Stimulated activated CD8-positive, alpha-beta memory T cell treated with anti-CD3 and anti-CD28 coated beads, Interleukin-15, amount 100 ng/mL, for 4 hours (primary cell): ENCODE measurements at places on chromosomes 16 and 17.
A peak's percentile ranks its signal among the peaks of the same experiment; 100 is the strongest.

DNA sequence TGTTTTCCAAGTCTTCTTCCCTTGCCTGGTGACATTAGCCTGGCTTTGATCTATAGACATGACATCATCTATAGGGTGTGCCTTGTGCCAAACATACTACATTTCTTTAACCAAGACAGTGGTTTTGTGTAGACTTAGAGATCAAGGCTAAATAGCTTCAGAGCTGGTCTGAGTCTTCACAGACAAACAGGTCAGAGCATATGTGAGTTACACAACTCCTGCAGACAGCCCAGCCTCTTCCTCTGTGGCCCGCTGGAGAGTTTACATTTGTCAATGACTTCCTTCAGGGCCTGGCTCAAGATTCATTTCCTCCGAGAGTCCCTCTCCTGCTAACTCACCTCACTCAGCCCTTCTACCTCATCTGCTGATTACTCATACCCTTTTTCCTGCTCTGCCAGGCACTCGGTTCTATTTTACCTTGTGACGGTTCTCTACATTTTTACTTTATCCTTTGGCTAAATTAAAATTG, 73.1 kb upstream of the TANC2 start:
- DNase-seq, result no peak

DNA sequence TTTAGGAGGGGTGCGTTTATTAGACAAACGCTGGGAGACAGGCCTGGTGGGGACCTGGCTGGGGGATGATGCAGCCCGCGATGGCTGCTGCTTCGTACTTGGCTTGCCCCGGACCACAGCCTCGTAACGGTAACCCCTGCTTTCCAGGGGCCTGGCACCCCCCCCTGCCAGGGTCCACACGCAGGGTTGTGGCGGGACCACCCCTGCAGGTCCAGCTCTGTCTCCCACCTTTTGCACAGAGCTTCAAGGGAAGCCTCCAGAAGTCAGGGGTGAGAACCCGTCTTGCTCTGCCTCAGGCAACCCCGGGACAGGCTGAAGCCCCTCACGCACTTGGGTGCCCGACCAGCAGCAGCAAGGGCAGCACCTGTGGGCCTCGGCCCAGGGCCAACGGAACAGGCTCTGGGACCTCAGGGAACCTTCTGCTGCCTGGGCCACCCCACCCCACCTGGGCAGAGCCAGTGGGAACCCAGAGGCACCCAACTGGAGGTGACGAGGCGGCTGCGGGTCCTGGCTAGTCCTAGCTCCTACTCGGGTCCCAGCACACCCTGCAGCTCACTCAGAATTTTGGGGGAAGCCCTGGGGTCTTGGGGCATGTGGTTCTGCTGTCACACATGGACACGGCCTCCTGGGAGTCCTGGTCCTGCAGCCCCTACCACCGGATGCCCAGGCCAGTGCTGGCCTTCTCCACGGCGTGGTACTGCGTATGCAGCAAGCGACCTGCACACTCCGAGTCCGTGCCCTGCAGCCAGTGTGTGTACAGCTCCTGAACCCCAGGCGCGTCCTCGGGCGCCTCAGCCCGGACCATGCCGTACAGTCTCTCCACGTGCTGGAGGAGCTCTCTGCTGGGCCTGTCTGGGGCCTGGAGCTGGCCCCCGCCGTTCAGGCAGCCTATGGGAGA, 3.1 kb downstream of the HAGHL start:
- DNase-seq, result no peak

GRCh38 chr17:36993227-36993626, 44.5 kb downstream of the AATF start:
- no peak for DNase-seq

DNA sequence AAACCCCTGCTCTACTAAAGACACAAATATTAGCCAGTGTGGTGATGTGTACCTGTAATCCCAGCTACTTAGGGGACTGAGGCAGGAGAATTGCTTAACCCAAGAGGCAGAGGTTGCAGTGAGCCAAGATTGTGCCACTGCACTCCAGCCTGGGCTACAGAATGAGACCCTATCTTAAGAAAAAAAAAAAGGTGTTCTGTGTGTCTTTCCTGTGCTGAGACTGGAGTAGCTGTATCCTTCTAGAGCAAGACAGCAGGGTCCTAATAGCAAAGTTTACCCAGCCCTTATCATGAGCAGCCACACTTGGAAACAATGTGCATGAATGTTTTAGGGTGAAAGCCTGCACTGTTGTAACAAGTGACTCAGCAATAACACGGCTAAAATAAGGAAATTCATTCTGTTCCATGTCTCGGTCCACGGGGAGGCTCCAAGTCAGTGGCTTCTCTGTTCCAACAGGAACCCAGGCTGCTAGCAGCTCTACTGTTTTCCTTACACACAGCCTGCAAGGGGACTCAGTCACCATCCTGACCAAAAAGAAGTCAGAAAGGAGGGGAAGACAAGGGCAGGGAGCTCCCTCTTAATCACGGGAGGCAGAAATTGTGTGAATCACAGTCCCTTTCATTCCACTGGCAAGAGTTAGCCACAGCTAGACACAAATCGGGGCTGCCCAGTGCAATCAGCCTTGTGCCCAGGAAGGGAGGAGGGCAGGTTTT, 7.1 kb upstream of the SLC5A11 start:
- DNase-seq, result no peak

- no peak for DNase-seq
Observed at GRCh38 chr17:72775919-72776318, 316.6 kb downstream of the SLC39A11 start.

GRCh38 chr17:35866341-35866950, 2.2 kb downstream of the HEATR9 start:
- DNase-seq, result no peak

DNA sequence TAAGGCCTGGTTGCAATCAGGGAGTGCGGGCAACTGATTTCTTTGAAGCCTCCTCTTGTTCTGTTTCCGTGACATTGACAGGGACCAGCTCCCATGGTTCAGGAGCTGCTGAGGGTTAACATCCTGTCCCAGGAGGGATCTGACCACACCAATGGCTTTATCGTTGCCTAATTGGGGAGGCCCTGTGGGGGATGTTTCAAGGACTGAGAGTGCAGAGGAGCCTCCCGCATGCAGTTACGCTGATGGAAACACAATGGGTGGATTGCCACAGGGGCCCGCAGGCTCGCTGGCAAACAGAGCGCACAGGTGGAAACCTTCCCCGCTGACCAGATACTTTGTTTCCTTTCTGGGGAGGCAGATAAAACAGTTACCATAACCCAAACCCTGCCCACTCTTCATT, 23.8 kb upstream of the ABCC1 start:
- DNase-seq, result no peak

DNA sequence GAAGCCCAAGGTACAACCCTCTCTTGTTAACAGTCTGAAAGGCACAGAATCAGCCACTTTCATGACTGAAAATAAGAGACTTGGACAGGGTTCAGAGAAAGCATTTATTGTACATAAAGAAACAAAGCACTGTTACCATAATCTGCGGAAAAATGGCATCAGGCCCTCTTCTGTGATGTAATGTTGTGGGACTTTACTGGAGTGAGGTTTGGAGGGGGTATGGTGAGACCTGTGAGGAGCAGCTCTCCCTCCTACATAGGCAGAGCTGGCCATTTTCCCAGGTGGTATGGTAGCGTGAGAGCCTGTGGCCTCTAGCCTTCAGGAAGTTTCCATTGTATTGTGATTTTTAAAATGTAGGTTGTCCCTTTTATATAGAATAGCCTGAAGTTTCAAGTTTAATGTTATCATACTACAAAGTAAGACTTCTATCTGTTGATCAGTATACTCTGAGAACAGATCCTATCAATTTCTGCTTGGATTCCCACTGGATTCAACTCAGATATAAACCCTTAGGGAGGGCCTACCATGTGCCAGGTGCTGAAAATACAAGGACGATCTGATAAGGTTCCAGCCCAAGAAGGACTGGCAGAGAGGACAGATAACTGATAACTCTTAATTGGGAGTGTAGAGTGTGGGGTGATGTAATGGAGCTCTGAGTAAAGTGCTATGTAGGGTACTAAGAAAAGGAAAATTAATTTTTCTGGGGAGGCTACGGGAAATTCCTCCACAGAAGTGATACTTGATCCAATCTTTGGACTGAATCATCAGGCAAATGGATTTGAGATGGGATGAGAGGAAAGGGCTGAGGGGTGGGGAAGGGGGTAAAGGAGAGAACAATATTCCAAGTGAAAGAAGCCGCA, 4.1 kb upstream of the YPEL2 start:
- no peak for DNase-seq

- DNase-seq, result no peak
Observed at GRCh38 chr16:24953306-24953705, 61.9 kb downstream of the ARHGAP17 start.

GRCh38 chr17:81715872-81716673, 4.0 kb downstream of the SLC25A10 start:
- DNase-seq, result no peak

DNA sequence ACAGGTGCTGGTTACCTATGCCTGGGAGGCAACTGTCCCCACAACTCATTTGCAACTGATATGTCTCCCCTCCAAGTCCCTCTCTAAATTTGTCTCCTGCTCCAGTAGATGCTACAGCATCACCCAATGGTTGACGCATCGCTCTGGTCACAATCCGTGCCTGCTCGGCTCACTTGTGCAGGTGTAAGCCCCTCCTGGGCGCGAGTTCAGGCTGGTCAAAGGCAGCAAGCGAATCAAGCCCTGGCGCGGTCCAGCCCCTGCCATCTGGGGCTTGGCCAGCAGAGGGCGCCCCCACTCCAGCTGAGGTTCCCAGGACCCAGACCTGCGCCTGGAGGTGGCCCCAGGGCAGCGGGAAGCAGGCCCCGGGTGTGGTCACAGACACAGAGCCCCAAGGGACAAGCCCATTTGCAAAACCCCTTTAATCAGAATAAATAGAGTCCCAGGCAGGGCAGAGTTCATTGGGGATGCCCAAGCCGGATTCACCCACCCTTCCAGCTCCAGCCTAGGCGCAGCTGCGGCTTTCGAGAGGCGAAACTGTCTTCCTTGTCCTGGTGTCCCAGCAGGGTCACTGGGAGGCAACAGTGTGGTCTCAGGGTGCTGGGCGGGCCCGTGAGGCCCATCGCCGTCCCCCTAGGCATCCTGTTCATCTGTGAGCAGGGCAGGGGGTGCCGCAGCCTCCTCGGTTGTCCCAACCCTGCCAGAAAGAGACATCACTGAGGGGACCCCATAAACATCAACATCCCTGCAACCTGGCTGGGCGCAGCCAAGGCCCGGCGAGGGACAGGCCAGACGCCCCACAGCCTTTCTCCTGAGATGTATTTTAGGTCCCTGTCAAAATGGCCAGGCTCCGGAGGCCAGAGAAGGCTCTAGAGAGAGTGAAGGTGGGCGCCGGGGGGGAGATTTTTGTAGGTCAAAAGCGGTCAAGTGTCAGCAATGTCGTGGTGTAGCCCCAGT, 15.8 kb downstream of the TMC6 start:
- DNase-seq, result no peak

DNA sequence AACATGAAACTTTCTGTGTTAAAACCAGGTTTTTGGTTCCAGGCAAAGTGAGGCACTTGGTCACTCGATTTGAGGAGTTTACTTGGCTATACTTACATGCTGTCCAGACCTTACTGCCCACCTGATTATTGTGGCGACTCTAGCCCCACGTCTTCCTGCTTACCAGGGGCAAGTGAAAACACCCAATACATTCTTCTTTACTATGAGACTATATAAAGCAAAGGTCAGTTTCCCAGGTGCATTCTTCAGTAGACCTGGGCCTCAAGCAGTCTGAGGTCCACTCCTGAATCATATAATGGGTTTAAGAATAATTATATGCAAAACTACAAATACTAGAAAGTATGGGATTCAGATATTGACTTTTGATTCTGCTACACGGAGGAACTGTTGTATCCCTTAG, 86.2 kb downstream of the EFCAB5 start:
- DNase-seq, result no peak

DNA sequence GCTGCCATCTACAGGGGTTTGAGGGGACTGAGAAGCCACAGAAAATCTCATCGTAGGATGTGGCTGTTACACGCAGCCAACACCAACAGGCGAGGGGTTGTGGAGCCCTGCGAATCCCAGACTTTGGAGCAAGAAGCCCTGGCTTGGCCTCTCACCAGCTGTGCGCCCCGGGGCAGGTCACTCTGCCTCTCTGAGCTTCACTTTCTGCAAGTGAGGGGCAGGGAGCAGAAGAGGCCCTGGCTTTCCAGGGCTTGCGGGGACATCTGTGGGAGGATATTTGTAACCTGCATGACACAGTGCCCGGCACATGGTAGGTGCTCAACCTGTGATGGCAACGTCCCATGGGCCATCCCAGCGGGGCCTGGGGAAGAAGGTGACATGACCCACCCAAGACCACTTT, 32.9 kb upstream of the CIBAR2 start:
- DNase-seq, result no peak

- no peak for DNase-seq
Observed at GRCh38 chr17:6334386-6334785, 100.5 kb downstream of the AIPL1 start.

DNA sequence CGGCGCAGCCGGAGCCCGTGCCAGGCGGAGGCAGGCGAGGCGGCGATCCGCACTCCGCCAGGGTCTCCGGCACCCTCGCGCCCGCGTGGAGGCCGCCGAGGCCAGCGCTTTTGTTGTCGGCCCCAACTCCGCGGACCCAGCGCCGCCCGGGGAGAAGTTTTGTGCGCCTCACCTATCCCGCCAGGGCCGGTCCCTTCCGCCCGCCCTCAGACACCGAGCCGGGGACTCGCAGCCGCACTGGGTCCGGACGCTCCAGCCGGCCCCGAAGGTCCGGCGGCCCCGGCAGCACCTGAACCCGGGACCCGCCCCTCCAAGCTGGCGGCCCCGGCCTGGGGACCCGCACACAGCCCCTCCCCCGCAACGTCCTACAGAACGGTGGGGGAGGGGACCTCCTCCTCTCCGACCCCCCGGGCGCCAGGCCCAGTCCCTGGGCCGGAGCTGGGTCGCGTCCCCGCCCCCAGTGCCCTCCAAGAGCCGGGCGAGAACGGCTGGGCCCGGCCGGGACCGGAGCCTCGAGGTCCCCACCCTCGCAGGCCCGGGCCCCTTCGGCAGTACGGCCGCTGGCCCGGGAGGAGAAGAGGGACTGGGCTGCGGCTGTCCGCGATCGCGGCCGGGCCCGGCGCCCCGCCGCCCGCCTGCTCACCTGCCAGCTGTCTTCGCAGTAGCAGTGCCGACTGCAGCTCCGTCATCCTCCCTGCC, 698 bp downstream of the UBE2G1 start:
- peak; percentile 8 for DNase-seq

DNA sequence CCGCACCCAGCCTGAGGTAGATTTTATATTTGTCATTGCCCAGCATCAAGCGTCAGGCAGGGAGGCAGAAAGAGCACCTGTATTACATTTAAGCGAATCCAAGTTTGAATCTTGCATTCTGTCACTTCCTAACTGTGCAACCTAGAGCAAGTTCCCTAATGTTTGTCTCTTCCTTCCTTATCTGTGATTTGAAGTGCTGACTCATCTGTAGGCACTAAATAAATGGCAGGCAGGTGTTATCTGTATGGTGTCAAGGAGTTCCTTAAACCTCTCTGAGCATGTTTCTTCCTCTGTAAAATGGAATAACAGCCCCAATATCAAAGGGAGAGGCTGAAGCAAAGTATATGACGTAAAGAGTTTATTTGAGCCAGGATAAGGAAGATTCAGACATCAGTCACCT, 24.3 kb downstream of the GP2 start:
- DNase-seq, result no peak

- no peak for DNase-seq
Observed at GRCh38 chr17:82943339-82943738, 103.5 kb upstream of the ZNF750 start.
